Activated naive CD8-positive, alpha-beta T cell treated with anti-CD3 and anti-CD28 coated beads, Interleukin-2, amount 10 ng/mL, durations not matched to agents 7 days and 5 days (primary cell): ENCODE measurements at places on chromosomes 7 and 10. TPM values are rescaled to one million over a fixed set of nuclear protein-coding genes. Genes with fewer than 3 reads are reported as not detected.

Gene IGF2BP3
- 0.37 TPM for total RNA-seq

Gene ORC5
- 20.3 TPM for total RNA-seq

Gene ARHGAP22
- total RNA-seq: 0.26 TPM

Gene NUTM2E
- not detected for total RNA-seq

Gene CNPY1
- not detected for total RNA-seq

- H3K36me3 ChIP-seq: peaks cover 18% of the 10 kb centered on the region
- H3K27ac ChIP-seq: peak overlapping the region; percentile 99
- H3K27me3 ChIP-seq: no peaks in the 10 kb centered on the region
Observed at GRCh38 chr10:112446055-112446854, 459 bp downstream of the ZDHHC6 start.
